A673 (cell line): ENCODE measurements at places on chromosomes 2 and 18. TPM values are rescaled to one million over a fixed set of nuclear protein-coding genes. Genes with fewer than 3 reads are reported as not detected.

Gene LRATD1
- total RNA-seq, result not detected in 2 replicates

Gene AFF3
- total RNA-seq, result not detected in 2 replicates

Gene OR6B2
- total RNA-seq, result not detected in 2 replicates

Gene GPR35
- 2.7 and 2.9 TPM in 2 replicates for total RNA-seq

Gene ARHGEF33
- 0.09 and 0.35 TPM in 2 replicates for total RNA-seq

Gene SERPINB13
- total RNA-seq, result 0.49 and 0.50 TPM in 2 replicates

Gene AGXT
- not detected in 2 replicates for total RNA-seq

Gene ZAP70
- not detected in 2 replicates for total RNA-seq

DNA sequence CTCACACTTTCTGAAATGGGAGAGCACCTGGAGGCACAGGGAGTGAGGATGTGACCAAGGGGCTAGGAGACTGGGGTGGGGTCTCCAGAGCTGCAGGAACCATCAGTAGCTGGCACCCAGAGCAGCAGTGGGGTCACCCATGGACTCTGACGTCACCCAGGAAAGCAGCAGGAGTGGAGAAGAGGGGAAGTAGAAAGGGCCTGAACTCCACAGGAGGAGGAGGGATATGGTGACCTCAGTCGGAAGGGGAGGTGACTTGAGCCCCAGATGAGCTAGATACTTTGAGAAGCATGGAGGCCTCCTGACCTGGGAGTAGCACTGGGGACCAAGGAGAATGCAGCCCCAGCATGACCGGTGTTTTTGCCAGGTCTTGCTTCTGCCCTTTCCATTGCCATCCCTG is 8.8 kb downstream of the NMUR1 start:
- no peaks in the 10 kb centered on the region for H3K36me3 ChIP-seq
- no peaks in the 10 kb centered on the region for H3K27me3 ChIP-seq
- no peak for DNase-seq
- no peak overlapping the region for H3K4me3 ChIP-seq
- H3K27ac ChIP-seq, result no peak overlapping the region
- H3K4me1 ChIP-seq, result no peaks in the 10 kb centered on the region

DNA sequence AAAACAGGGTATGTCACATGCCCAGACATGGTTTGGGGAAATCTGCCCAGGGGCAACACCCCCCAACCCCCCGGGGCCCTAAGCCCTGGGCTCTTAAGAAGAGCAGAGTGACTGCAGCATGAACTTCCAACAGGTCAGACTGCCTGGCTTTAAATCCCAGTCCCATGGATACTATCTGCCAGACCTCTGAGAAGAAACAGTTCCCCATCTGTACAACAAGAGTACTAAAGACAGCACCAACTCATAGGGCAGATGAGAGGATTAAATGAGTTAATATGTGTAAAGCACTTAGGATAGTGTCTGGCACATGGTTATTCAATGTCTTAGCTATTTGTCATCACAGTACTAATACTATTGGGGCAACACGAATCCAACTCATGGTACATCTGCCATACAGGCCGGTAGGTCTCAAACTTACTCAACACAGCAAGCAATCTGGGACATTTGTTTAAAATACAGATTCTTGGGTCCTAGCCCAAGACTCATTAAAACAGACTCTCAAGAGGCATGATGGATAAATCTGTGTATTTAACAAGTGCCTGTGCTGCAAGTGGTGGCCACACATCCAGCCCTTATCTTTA is 23.4 kb downstream of the CDH2 start:
- H3K27me3 ChIP-seq, result no peaks in the 10 kb centered on the region
- H3K27ac ChIP-seq, result no peak overlapping the region
- H3K4me3 ChIP-seq, result no peak overlapping the region
- no peaks in the 10 kb centered on the region for H3K4me1 ChIP-seq

DNA sequence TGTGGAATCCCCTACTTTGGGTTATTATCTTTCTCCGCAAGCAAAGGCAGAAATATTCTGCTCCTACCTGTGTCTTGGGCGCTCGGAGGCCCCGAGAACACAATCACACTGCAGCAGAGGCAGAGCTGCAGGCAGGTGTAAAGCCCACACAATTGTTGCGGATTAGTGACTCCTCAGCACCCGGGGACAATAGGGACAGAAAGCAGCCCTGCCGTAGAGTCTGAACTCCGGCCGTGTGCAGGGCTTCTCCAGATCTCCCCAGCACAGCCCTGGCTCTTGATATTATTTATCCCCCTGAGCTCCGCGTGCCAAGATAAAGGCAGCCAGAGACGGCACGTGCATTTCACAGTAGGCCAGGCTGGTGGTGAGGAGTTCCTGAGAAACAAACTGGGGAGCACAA is 229.2 kb downstream of the EN1 start:
- H3K4me3 ChIP-seq, result no peak overlapping the region
- no peak for DNase-seq
- H3K27me3 ChIP-seq, result peaks cover 8% of the 10 kb centered on the region
- no peaks in the 10 kb centered on the region for H3K4me1 ChIP-seq
- H3K27ac ChIP-seq, result no peak overlapping the region

- no peak overlapping the region for H3K27ac ChIP-seq
- H3K4me1 ChIP-seq, result no peaks in the 10 kb centered on the region
- H3K4me3 ChIP-seq, result no peak overlapping the region
- DNase-seq, result no peak
Observed at GRCh38 chr2:238570926-238571325, 144.2 kb downstream of the ASB1 start.

DNA sequence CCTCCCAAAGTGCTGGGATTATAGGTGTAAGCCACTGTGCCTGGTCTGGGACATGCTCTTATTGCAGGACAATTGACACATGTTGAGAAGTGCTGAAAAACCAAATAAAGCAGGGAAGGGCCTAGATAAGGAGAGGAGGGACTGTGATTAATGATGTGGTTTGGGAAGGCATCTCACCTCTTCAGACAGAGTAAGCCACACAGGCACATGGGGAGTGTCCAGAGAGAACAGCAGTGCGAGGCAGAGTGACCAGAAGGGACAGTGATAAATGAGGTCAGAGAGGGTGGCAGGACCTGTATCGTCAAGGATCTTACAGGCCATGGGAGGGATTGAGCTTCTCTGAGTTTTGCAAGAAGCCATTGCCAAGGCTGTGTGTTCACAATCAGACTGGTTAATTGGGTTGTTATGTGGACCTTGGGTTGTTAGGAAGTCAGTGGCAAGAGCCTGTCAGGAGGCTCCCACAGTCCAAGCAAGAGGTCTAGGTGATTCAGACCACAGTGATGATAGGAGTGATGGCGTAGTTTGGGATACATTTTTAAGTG is 58.5 kb downstream of the EIF5B start:
- H3K27ac ChIP-seq, result no peak overlapping the region
- no peaks in the 10 kb centered on the region for H3K4me1 ChIP-seq
- H3K36me3 ChIP-seq, result peaks cover 96% of the 10 kb centered on the region
- no peak overlapping the region for H3K4me3 ChIP-seq
- H3K27me3 ChIP-seq, result no peaks in the 10 kb centered on the region

- H3K4me3 ChIP-seq, result no peak overlapping the region
- peaks cover 16% of the 10 kb centered on the region for H3K4me1 ChIP-seq
- H3K36me3 ChIP-seq, result peaks cover 3% of the 10 kb centered on the region
- no peaks in the 10 kb centered on the region for H3K27me3 ChIP-seq
- DNase-seq, result no peak
Observed at GRCh38 chr2:229870903-229871656, 50.7 kb downstream of the TRIP12 start.

DNA sequence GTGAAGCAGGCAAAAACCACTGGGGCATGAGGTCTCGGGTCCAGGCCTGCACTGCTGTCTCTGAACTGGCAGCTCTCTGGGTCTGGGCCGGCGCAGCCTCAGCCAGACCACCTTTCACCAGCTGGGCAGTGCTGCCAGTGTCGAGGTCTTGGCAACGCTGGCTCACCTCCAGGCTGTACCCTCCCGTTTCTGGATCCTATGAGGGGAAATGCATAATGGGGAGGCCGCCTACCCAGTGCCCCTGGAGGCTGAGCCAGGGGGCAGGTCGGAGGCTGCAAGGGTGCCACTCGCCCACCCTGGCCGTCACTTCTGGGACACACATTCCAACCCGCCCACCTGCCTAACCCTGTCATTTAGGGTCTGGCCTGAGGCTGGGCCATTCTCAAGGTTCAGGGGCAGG is 24.6 kb downstream of the KIF1A start:
- no peak overlapping the region for H3K27ac ChIP-seq
- H3K36me3 ChIP-seq, result peaks cover 31% of the 10 kb centered on the region
- H3K4me1 ChIP-seq, result no peaks in the 10 kb centered on the region
- no peak overlapping the region for H3K4me3 ChIP-seq
- DNase-seq, result no peak

GRCh38 chr2:45255563-45255962 is 246.3 kb upstream of the SIX2 start:
- H3K27ac ChIP-seq, result no peak overlapping the region
- no peaks in the 10 kb centered on the region for H3K4me1 ChIP-seq

DNA sequence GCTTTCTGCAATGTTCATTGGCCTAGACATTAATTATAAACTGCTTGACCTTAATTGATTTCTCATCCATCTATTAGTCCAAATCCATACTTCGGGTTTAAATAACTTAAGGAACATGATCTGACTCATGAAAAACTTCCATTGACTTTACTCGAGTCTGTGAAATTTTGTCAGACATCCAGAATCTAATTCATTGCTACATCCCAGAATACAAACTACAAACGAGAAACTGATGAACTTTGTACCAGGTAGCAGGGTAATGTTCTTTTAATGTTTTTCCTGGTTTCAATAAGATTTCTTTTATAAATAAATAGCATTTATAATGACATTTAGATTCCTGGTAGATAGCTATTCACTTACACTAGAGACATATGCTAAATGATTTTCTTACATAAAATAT is 36.0 kb upstream of the IKZF2 start:
- H3K27me3 ChIP-seq, result no peaks in the 10 kb centered on the region
- no peak for DNase-seq
- peaks cover 14% of the 10 kb centered on the region for H3K4me1 ChIP-seq
- H3K27ac ChIP-seq, result no peak overlapping the region

DNA sequence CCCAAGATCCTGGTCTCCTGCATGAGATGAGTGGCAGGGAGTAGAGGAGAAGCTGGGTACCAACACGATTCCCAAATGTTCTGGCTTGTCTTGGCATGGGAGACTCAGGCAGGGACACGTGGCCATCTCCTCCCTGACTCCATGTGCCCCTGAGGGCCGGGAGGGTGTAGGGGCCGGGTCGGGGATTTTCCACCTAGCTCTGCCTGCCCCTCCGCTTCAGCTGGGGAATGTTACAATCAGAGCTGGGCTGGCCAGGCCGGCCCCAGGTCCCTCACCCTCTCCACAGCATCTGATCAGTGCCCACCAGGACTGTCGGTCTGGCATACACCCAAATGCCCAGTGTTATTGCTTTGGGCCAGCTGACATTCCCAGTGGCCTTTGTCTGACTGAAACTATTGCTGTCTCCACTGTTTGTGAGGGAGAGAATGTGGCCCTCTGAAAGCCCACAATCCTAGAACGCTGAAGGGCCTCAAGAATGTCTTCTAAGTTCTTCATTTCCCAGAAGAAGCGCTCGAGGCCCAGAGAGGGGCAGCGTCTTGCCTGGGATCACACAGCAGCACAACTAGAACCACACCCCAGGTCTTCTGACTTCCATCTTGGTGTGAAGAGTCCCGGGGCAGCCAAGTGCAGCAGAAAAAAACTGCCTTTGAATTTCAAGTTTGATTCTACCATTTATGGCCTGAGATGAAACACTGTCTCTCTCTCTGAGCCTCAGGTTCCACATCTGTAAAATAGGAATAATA is 23.2 kb downstream of the KCNK3 start:
- no peak overlapping the region for H3K27ac ChIP-seq
- no peak overlapping the region for H3K4me3 ChIP-seq
- no peaks in the 10 kb centered on the region for H3K36me3 ChIP-seq

- no peak overlapping the region for H3K4me3 ChIP-seq
- H3K27ac ChIP-seq, result no peak overlapping the region
- no peaks in the 10 kb centered on the region for H3K27me3 ChIP-seq
- peak; percentile 41 for DNase-seq
Observed at GRCh38 chr2:224173210-224173609, 134.1 kb upstream of the SERPINE2 start.
